Activated T-helper 9 cell treated with anti-CD3 and anti-CD28 coated beads, Interleukin-2, amount 50 U/mL, for 16 hours (primary cell): ENCODE measurements at places on chromosomes 1 and 21.

DNA sequence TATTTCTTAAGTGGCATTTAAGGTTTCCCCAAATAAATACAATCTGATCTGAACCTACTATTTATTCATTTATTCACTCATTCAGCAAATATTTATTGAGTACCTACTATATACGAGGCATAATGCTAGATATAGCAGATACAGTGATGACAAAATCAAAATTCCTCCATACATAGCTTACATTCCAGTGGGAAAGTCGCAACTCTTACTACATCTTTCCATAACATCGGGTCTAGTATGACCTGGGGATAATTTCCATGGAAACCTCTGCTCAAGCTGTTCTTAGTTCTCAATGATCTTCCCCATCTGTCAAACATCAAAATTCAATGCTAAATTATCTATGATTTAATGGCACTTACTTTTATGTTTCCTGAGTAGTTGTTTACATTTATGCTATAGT is 70.8 kb upstream of the PRKACB start:
- DNase-seq: no peak

- DNase-seq: no peak
Measured at GRCh38 chr1:93716941-93717368, 35.3 kb upstream of the BCAR3 start.

GRCh38 chr1:51899022-51899421 is 20.5 kb upstream of the NRDC start:
- no peak for DNase-seq

GRCh38 chr1:214493126-214493796 is 58.1 kb downstream of the PTPN14 start:
- DNase-seq: no peak

DNA sequence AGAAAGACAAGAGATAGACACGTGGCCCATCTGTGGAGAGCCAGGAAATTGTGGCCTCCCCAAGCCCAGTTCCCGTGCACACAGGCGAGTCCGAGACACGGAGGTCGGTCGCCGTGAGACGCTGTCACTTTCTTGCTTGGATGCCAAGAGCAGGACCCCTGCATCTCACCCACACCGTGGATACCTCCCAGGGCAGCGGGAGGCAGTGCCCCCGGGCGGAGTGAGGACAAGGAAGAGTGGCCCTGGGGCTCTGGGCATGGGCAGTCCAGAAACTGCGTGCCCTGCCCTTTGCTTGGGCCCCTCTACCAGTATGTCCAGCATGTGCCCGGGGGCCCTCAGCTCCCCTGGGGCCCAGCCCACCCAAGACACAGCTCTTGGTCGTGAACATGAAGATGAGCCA is 24.7 kb upstream of the ARHGEF16 start:
- no peak for DNase-seq

DNA sequence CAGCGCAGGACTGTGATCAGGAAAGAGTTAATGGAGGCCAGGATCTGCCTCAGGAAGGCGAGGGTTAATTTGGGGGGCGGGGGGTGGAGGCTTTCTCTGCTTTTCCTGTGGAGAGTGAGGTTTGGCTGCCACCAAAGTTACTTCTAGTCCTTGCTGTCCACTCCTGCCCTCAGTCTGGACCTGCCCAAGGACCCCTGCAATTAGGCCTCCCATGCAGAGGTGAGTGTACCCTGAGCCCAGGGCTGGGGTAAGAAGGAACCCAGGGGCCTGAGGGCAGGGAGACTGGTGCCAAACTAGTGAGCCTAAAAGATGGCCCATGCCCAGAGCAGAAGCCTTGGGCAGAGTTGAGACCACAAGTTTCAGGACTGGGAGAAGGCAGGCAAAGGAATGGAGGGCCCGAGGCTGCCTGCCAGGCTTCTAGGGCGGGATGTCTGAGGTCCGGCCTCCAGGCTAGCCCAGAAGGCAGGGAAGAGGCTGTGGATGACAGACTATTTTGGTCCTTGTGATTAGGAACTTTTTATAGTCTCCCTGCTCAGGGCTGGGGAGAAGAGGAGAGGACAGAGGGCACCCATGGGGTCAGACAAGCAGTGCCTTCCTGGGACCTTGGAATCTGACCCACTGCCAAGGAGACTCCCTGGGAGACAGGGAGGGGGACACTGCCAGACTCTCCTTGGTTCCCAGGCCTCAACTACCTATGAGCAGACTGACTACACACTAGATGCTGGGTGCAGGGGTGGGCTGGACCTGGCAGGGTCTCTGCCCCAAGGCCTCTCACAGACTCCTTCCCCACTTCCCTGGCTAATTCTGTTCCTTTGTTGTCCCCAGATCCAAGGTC is at the start of gene FAM110D:
TSS of gene FAM110D (plus strand) at position 172 of the 835 bp plus-strand sequence. CDS start 2,213 bp downstream, outside the sequence.
- no peak for DNase-seq

DNA sequence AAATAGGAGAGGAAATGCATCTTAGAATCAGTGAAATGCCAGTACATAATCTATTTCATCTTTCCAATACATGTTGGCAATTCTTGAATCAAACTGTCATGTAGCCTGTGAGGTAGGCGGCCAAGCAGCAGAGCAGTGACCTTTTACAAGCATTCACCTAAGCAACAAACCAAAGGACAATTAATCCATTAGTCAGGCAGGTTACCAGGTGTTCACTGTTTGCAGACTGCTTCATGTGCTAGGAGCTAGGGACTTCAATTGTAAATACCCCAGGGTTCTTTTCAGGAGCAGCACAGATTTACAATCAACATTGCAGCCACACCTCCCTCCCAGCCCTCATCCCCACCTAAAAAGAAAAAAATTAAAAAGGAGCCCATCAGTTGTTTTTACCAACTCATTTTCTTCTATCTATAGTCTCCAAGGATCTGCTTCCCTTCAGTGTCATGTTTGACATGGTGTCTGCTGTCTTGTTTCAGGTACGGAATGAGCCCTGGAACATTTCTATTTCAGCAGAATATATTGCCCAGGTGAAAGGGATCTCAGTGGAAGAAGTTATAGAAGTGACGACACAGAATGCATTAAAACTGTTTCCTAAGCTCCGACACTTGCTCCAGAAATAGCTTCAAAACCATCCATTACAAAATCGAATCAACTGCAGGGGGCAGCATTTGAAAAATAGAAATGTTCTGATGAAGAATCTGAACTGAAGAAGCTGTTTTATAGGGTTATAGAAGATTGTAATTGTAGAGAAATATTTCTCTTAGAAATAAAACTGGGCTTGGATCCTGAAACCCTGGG is 23.0 kb downstream of the TATDN3 start:
- DNase-seq: no peak
